ENCODE measurements at places on chromosomes 3 and 15. TPM values are rescaled to one million over a fixed set of nuclear protein-coding genes. Genes with fewer than 3 reads are reported as not detected.

IGSF10 gene
- 0.20 TPM for total RNA-seq

PTH1R gene
- 0.28 TPM for total RNA-seq

LRTM1 gene
- not detected for total RNA-seq

MORC1 gene
- not detected for total RNA-seq

INSYN1 gene
- total RNA-seq = 5.1 TPM

DLEC1 gene
- 0.08 TPM for total RNA-seq

PLA1A gene
- total RNA-seq = 0.92 TPM

AMT gene
- 0.88 TPM for total RNA-seq

BLM gene
- 4.3 TPM for total RNA-seq

TNFAIP8L3 gene
- total RNA-seq = 7.3 TPM

- no peak for ATAC-seq
Observed at GRCh38 chr15:58053315-58054153, 12.0 kb downstream of the ALDH1A2 start.

- ATAC-seq = no peak
Observed at GRCh38 chr3:50936389-50936788, 261.7 kb downstream of the DOCK3 start.

GRCh38 chr3:70550723-70551319 lies 238.4 kb upstream of the MDFIC2 start:
- peak; percentile 64 for ATAC-seq

DNA sequence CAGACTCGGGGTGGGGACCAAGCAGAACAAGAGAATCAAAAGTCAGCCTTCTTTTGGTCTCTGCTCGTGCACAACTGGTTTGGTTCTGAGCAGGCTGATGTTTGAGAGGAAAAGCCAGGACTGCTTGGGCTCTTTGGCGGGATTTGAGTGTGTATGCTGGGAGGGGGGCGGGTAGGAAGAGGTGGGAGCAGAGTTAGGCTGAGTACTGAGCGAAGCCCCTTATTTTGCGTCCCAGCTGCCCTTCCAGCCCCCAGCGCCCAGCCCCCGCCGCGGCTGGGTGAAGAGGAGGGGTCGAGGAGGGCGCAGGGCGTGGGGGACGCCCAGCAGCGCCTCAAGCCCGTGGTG lies 153.5 kb upstream of the GOLIM4 start:
- ATAC-seq = no peak

DNA sequence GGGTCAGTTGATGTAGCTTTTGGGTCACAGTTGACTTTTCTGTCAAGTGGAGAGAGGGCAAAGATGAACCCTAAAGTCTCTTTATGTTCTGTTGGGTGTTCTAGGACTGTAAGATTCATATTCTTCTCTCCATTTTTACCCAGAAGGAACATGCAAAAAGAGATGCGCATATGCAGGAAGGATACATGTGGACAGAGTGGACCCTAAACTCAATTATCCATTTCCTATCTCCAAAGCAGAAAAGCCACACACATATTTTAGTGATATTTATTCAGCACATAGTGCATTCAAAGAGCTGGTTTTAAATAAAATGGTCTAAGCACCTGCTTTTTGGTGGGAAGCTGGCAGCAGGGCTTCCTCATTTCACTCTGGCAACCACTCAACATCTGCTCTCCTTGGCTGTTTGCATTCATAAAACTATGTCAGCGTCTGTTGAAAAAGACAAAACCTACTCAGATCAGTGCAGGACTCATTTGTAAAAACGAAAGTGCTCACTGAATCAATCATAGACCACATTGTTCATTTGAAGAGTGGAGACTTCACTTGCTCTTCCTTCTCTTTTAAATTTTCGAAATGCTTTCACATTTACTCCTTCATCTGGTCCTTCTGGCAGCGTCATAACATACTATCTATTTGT lies 96.6 kb downstream of the SEMA6D start:
- no peak for ATAC-seq

- no peak for ATAC-seq
Observed at GRCh38 chr3:162262129-162262528, 765.5 kb downstream of the OTOL1 start.

DNA sequence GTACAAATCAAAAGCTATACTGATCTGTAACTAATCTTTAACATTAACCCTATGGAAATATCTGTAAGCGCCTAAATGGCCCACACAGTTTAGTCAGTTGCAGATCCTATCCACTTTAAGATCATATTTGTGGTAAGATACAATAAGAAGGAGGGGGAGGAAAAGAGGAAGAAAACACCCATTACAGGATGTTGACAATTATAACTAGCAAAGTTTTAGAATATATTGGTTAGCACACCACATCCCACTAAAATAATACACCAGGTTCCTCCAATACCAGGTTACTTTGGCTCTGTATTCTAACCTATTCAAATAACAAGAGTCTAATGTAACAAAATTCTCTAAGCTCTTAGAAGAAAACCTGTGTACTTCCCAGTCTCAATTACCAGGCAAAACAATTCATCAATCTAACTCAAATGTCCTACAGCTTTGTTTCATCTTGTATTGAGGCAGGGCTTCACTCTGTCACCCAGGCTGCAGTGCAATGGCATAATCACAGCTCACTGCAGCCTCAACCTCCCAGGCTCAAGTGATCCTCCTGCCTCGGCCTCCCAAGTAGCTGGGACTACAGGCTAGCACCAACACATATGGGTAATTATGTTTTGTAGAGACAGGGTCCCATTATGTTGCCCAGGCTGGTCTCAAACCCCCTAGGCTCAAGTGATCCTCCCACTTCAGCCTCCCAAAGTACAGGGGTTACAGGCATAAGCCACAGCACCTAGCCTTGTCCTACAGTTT lies 4.2 kb downstream of the SLC4A7 start:
- no peak for ATAC-seq

GRCh38 chr3:177337541-177338331 lies 140.5 kb upstream of the TBL1XR1 start:
- no peak for ATAC-seq

GRCh38 chr3:37766797-37767776 lies 94.6 kb upstream of the CTDSPL start:
- no peak for ATAC-seq

DNA sequence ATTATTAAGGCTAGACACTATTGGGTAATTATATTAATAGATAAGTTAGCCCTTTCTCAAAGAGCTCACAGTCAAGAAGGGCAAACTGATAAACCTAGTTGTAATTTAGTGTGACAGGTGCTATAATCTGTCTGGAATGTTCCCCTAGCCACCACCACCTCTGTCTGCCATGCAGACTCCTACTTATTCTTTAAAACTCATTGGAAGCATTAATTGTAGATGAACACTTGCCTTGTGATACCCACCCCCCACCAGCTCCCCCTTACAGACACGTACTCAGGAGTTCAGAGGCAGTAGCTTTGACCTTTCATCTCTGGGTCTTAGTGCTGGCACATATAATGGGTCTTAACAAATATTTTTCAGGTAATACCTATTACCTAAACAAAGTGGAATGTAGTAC lies 195.9 kb downstream of the TP63 start:
- no peak for ATAC-seq

DNA sequence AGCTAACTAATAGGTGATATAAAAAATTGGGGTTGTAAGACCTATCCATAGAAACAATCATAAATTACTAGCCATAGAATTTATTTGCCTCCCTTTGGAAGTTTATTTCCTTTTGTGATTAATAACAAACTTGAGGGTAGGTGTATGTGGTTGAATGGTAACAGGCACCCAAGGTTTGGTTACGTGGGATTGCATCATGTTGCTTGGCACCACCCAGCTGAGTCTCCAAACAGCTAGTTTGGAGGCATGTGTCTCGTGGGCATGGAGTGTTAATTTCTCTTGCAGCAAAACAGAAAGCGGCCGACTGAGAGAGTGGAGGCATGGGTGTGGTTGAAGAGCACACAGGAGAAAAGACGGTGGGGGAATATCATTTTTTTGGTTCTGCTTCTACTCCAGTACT lies 441.4 kb downstream of the CNTN4 start:
- no peak for ATAC-seq

DNA sequence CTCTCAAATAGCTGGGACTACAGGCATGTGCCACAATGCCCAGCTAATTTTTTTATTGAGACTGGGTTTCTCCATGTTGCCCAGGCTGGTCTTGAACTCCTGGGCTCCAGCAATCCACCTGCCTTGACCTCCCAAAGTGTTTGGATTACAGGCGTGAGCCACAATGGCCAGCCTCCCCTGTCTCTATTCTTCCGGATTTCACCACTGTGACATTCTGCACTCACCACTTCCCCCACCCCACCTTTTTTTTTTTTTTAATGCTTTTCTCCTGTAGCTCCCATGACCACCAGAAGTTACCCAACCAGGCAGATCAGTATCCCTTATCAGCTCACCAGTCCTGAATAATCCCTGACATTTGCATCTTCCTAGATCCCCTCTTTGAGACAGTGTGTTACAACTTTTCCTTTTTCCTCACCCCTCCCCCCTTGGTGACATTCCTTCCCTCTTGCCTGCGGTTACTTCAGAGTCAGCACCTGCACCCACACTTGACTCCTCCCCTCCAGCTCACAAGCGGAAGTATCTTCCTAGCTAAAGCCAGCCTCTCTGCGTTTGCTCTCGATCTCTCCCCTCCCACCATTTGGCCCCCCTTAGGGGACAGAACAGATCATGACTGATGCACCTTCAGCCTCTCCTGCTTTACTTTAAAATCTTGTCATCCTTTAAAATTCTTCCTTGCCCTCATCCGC lies 13.5 kb upstream of the ZNF592 start:
- peak; percentile 87 for ATAC-seq

DNA sequence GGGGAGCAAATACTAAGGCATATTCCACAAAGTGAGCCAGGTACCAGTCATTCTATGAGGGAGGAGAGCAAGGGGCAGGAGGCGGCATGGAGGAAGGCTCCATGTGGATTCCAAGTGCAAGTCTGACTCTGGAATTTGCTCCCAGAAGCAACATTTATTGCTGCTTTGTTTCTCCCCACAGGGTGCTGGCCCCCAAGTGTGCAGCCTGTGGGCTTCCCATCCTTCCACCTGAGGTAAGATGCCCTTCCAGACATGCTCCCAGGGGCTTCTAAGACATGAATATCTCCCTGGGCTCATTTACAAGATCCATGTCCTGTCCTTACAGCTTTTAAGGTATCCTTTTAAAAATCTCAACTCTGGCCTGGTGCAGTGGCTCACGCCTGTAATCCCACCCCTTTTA lies 15.9 kb upstream of the SACM1L start:
- no peak for ATAC-seq

GRCh38 chr15:28127036-28127435 lies 27.9 kb upstream of the OCA2 start:
- no peak for ATAC-seq

DNA sequence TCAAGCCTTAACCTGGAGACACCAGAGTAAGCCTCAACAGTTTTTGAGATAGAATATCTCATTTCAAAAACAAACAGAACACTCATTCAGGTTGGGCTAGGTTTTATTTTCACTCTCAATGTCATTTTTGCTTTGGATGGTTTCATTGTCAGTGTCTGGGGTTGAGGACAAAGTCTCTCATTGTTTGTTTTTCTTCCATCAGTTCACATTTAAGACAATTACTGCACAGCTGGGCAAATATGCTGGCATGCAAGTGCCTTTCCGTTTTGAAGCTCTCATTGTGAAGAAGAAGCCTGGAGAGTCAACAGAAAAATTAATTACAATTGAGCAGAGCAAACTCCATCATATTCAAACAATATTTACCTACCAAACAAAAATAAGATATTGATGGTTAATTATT lies 1050.0 kb downstream of the TBL1XR1 start:
- ATAC-seq = no peak

GRCh38 chr3:71504250-71505036 lies 79.1 kb downstream of the FOXP1 start:
- ATAC-seq = peak; percentile 81

DNA sequence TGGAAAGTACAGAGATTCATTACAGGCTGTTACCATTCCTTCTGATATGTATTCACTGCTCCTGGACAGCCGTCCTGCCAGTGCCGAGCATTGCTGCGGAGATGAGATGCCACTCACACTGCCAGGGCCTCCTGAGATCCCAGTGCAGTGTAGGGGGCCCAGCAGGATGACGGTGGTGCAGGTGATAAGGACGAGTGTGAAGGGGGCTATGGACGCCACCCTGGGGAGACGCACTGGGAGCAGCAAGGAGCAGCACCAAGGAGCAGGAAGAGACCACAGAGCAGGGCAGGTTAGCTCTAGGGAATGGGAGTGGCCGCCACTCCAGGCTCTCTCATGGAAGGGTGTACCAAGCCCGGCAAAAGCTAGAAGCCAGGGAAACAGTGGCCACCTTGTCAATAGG lies 4.0 kb upstream of the KLF15 start:
- no peak for ATAC-seq

DNA sequence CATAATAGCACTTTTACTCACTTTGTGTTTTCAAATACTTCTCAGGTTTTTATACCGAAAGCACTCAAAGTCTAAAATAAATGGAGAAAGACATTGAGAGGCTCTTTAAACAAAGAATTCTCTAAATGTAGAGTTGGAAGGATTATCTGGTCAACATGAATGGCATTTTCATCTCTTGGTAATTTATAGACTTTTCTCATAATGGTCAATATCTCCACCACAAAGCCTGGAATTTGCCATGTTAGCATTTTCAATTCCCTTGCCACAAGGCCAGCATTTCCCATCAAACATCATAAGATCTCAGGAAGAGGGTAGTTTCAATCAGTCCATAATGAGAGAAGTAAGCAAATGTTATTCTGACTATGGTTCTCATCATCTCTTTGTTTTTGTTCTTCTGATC lies 293.0 kb downstream of the CADM2 start:
- ATAC-seq = no peak

- ATAC-seq = peak; percentile 32
Observed at GRCh38 chr15:90241343-90242192, 7.6 kb downstream of the GDPGP1 start.

DNA sequence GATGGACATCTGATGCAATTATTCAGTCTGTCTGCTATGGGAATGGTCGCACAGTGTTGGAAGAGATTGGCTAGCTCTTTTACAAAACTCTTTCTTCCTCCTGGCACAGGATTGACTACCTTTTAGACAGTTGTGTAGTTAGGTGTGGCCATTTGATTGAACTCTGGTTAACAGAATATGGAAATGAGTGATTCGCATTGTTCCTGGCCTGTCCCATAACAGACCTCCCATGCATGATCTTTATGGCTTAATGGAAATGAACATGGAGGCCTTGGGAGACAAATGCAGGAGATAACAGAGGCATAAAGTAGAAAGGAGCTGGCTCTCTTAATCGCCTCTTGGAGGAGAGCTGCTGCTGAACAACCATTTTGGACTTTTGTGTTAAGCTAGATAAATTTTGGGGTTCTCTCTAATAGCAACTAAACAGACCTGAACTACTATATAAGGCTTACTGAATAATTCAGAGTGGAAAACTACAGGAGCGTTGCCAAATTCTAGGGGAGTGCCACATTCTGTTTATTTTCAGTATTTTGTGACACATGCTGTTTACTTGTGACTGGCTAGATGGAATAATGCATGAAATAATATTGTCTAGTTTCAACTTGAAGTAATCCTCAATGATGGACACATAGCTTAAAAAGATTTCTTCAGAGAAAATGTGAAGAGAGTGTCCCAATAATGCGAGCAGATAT lies 357.7 kb upstream of the SGO1 start:
- ATAC-seq = no peak

DNA sequence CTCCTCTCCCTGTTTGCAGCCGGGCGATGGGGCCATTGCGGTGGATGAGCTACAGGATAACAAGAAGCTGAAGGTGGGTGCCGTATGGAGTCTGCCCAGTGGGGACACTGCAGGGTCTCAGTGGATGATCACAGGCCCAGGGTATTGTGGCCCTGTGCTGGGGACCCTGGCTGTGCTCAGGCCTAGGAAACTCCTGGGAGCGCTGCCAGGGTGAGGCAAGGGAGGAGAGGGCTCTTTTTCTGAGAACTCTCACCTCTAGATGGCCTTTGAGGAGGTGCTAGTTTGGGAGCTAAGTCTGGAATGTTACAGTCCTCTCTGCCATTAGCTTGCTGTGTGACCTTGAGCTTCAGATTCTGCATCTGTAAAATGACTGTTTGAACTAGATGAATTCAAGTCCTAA lies 16.4 kb downstream of the SLC24A1 start:
- peak; percentile 29 for ATAC-seq

Measured in esophagus mucosa (tissue), 1 donor.